ENCODE measurements at places on chromosomes 7 and 10.
A peak's percentile ranks its signal among the peaks of the same experiment; 100 is the strongest.

DNA sequence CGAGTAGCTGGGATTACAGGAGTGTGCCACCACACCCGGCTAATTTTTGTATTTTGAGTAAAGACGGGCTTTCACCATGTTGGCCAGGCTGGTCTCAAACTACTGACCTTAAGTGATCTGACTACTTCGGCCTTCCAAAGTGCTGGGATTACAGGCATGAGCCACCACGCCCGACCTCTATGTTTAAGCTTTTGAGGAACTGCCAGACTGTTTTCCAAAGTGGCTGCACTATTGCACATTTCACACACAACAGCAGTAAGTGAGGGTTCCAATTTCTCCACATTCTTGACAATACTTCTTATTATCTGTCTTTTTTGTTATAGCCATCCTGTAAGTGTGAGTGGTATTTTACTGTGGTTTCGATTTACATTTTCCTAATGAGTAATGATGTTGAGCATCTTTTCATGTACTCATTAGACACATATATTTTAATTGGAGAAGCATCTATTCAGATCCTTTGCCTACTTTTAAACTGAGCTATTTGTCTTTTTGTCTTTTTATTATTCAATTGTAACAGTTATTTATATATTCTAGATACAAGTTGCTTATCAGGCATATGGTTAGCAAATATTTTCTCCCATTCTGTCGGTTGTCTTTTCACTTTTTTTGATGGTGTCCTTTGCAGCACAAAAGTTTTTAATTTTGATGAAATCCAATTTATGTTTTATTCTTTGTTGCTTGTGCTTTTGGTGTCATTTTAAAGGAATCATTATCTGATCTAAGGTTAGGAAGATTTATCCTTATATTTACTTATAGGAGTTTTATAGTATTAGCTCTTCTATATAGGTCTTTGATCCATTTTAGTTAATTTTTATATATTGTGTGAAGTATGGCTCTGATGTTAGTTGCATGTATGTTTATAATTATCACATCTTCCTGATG is 12.8 kb upstream of the IRF5 start:
- H3K27me3 ChIP-seq, result no peaks in the 10 kb centered on the region
- no peak overlapping the region for H3K4me3 ChIP-seq
- no peak for DNase-seq
- no peaks in the 10 kb centered on the region for H3K4me1 ChIP-seq

- DNase-seq, result no peak
- no peaks in the 10 kb centered on the region for H3K27me3 ChIP-seq
- H3K4me3 ChIP-seq, result no peak overlapping the region
- no peaks in the 10 kb centered on the region for H3K36me3 ChIP-seq
- no peaks in the 10 kb centered on the region for H3K4me1 ChIP-seq
Observed at GRCh38 chr7:82623812-82624211, 180.2 kb upstream of the CACNA2D1 start.

DNA sequence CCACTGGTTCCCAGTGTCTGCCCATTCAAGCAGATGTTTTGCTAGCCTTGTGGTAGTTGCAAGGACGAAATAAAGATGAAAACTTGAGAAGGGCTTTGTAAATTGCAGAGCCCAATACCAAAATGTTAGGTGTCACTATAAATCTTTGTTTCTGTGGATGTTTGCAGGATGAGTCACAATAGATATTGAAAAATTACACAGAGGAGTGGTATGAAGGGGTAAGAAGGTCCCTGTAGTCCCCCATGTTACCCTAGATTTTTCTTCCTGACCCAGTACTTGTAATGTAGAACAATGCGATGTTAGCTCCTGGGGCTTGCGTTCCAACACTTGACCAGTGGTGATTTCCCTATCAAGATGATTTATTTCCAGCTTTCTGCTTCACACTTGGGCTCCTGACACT is 102.6 kb upstream of the LYZL1 start:
- no peaks in the 10 kb centered on the region for H3K27me3 ChIP-seq
- no peaks in the 10 kb centered on the region for H3K4me1 ChIP-seq
- no peak overlapping the region for H3K27ac ChIP-seq
- H3K36me3 ChIP-seq, result no peaks in the 10 kb centered on the region
- H3K4me3 ChIP-seq, result no peak overlapping the region

DNA sequence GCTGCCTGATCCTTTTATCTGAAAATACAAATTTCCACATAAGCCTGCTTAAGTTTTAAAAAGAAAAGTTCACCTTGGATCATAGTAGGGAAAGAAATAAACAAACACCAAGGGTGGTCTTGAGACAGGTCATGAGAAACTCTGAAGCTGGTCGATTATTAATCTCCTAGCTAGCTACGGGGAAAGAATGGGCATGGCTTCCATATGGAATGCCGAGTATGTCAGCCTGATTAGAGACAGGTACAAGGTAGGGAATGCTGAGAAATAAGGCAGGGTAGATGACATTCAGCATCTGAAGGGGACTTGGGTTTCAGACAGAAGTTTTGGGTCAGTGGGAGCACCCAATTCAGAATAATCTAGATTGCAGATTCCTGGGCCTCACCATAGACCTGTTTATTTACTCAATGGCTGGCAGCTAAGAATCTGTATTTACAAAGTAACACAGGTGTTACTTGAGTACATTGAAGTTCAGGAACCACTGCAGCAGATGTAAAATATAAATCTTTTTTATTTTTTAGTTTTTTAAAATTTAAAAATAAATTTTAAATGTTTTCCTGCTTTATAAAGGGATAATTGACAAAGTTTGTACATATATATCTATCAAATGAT is 49.0 kb downstream of the SCIN start:
- DNase-seq, result no peak
- no peaks in the 10 kb centered on the region for H3K4me1 ChIP-seq
- H3K4me3 ChIP-seq, result no peak overlapping the region
- H3K27me3 ChIP-seq, result no peaks in the 10 kb centered on the region
- H3K27ac ChIP-seq, result no peak overlapping the region

GRCh38 chr7:158802535-158803366 is 26.6 kb downstream of the ESYT2 start:
- H3K27me3 ChIP-seq, result no peaks in the 10 kb centered on the region
- H3K27ac ChIP-seq, result peak overlapping the region; percentile 88
- H3K36me3 ChIP-seq, result peaks cover 10% of the 10 kb centered on the region
- peaks cover 27% of the 10 kb centered on the region for H3K4me1 ChIP-seq
- no peak overlapping the region for H3K4me3 ChIP-seq
- DNase-seq, result no peak
